ENCODE measurements at places on chromosomes 1 and 21. TPM values are rescaled to one million over a fixed set of nuclear protein-coding genes. Genes with fewer than 3 reads are reported as not detected.

TRIM67 gene
- 0.05 TPM for total RNA-seq

C8B gene
- total RNA-seq: not detected

TMCC2 gene
- 1.3 TPM for total RNA-seq

PEF1 gene
- 31.1 TPM for total RNA-seq

CD1D gene
- 1.2 TPM for total RNA-seq

ADORA3 gene
- 3.3 TPM for total RNA-seq

JAM2 gene
- 32.3 TPM for total RNA-seq

Data from Right ventricle myocardium superior (tissue), 1 donor.